ENCODE measurements at places on chromosomes 13 and 19.

- DNase-seq: no peak
Observed at GRCh38 chr19:34291235-34291634, 36.9 kb downstream of the GARRE1 start.

GRCh38 chr19:8251025-8251472 is 41.9 kb downstream of the CERS4 start:
- DNase-seq: no peak

DNA sequence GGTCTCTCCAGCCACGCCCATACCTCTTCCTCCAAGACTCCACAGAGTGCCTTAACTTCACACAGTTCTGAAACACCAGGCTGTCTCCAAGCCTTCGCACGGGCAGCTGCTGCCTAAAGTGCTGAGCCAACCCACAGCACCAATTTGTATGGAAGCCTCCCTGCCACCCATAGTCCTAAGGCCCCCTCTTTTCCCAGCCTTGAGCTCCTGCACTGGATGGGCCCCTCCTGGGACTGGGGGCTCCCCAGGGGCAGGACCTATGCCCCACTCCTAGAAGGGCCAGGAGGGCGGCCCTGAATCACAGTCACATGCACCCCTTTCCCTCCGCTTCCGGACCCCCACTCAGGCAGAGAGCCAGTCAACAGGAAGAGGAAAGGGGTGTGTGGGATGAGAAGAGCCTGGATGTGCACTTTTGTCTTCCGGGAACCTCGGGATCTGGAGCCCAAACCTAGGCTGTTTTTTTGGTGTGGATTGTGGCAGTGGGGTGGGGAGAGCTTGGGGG is 5.1 kb upstream of the FCER2 start:
- no peak for DNase-seq

- DNase-seq: no peak
Observed at GRCh38 chr13:109818886-109819285, 32.5 kb upstream of the IRS2 start.

GRCh38 chr19:46137915-46138473 is 10.0 kb upstream of the IGFL2 start:
- DNase-seq: no peak

DNA sequence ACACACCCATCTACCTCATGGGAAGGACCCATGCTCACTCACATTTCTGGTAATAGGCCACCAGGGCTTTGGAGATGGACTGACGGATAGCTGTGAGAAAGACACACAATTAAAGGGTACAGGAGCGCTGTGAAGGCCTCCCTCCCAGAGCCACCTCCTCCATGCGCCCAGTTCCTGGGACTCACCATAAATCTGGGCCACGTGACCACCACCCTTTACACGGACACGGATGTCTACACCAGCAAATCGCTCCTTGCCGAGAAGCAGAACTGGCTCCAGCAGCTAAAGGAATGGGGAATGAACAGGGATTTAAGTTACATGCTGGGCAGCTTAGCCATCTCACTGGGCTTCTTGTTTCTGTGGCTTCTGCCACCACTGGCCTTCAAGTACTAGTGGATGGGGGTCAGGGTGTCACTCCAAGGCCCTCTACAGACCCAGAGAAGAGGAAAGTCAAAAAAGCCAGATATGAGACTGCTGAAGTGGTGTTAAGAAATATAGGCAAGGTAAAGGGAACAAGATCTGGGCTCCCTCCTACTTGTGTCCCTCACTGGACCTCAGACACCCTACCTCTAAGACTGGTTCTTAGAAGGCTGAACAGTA is 2.2 kb downstream of the RPS16 start:
- no peak for DNase-seq

- DNase-seq: no peak
Observed at GRCh38 chr13:98344392-98344791, 167.3 kb upstream of the RNF113B start.

- DNase-seq: no peak
Observed at GRCh38 chr13:112442483-112443090, 66.4 kb downstream of the SPACA7 start.

GRCh38 chr19:30175987-30176386 is 196.2 kb upstream of the ZNF536 start:
- DNase-seq: no peak

DNA sequence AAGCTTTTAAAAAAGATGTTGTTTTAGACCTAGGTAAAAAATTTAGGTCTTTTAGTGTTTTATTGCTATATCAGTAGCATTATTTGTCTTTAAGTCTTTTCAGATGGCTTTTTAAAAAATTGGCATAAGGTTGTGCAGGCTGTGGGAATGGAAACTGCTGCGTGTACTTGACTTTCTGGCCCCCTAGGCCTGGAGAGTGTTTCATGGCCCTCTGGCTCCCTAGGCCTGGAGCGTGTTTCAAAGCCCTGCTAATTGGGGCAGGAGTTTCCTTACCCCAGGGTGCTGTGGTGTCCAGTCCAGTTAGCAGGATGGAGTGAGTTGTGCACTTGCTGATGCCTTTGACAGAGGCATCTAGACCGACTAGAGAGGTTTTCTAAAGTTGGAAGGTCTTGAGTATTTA is 23.8 kb downstream of the PRAM1 start:
- DNase-seq: no peak

DNA sequence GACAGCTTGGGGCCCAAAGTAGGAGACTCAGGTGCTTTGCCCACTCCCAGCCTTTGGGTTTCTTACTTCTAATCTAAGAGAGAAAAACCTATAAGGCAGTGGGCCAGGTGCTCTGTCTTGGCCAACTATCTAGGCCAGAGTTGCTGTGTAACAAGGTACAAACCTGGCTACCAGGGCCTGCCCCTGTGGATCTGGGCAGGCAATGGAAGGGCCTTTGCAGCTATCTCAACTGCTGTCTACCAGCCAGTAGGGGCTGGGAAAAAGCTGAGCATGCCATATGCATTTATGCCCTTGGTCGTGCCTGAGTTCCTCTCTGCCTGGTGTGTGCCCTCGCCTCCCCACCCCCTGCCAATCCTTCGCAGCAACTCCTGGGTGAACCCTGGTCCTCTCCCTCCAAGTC is 16.7 kb upstream of the SERPINE3 start:
- DNase-seq: no peak

- no peak for DNase-seq
Observed at GRCh38 chr13:113053376-113053775, 52.2 kb upstream of the F7 start.

GRCh38 chr13:25771202-25771601 is 280.6 kb downstream of the SHISA2 start:
- DNase-seq: no peak

DNA sequence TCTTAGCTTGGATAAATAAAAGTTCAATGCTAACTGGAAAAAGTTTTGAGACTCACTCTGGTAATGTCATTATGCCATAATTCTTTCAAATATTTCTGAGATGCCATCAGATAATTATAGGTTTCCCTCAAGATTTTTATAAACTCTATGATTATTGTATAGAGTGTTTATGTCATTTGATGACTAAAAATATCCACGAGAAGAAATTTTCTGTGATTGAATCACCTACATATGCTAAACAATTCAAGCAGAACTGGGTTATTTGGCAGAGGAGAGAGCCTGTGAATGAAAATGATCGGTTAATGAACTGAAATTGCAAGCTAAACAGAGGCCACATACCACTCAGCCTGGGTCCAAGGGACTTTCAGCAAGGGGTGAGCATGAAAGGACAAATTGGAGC is 92.6 kb upstream of the TSC22D1 start:
- no peak for DNase-seq

DNA sequence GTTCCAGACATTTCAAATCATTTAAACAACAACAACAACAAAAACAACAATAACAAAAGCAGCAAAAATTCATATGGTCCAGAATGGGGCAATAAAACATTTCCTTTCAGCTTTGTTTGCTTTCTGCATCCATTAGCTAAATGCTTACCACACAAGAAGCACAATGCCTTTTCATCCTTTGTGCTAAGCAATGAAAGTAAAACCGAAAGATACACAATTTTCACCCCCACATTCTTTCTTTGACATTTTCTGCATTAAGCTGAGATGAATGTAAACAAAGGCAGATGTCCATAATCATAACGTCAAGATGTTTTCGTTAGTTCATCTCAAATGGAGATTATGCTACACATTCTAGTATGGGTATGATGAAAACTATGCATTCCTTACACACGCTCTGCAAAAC is 568.5 kb downstream of the SLITRK6 start:
- no peak for DNase-seq

GRCh38 chr19:44718441-44719261 is 19.7 kb downstream of the CEACAM16 start:
- DNase-seq: no peak

DNA sequence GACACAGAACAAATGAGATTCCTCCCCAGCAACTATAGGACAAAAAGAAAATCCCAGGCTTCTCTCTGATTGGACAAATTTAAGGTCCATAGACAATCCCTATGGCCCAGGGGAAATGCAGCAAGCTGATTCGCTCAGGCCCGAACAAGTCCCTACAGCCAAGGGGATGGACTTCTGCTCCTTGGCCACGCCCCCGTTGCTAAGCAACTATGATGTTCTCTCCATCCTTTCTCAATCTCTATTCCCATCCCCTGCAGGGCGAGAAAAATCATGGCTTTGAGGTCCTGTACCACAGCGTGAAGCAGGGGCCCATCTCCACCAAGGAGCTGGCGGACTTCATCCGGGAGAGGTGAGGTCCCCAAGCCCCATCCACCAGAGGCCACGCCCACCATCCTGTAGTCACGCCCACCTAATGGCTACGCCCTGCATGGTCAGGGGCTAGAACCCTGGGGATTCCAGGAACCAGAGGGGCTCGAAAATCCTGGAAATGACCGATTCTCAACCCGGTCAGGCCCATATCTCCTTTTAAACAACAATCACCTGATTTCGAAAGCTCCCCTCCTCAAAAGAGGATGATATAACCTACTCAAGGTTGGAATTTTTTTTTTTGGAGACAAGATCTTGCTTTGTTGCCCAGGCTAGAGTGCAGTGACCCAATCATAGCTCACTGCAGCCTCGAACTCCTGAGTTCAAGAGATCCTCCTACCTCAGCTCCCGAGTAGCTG is 11.4 kb downstream of the FCHO1 start:
- DNase-seq: no peak

DNA sequence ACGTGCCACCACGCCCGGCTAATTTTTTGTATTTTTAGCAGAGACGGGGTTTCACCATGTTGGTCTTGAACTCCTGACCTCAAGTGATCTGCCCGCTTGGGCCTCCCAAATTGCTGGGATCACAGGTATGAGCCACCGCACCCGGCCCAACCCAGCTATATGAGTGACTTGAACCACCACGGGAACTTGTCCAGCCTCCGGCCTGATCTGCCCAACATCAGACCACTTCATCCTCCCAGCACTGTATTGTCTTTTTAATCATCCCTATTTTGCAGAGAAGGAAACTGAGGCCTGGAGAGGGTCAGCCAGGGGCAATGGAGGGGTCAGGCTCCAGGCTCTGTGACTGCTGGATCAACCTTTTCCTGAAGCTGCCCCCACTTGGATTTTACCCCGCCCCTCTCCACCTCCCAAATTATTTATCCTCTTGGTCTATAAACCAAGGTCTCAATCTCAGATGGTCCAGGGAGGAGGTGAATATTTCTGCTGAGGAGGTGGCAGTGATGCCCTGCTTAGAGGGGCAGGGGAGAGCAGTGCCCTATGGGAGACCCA is 893 bp upstream of the PLIN3 start:
- no peak for DNase-seq

DNA sequence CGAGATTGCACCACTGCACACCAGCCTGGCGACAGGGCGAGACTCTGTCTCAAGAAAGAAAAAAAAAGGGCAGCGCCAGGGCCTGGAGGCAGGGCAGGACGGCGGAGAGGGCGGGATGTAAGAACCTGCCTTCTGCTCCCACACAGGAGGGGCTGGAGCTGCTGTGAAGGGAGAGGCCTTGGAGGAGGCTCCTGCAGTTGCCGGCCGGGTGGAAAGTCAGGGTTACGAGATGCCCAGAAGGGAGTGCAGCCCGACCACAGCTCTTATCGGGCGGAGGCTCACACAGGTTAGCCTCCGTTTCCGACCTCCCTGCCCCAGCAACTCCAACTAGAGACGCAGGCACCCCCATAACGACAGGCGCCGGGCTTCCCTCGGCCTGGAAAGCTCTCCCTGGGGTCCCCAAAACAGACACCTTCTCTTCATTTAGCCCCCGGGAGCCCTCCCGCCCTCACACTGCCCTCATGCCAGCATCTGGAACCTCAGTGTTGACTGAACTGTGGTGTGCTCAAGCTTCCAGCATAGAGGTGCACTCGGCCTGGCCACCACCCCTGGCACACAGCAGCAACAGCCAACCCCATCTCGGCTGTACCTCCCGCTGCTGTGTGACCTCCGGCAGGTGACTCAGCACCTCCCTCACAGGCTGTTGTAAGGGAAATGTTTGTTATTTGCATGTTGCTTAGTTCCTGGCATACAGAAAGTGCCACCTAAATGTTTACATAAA is 1.4 kb downstream of the PLPP2 start:
- peak; percentile 25 for DNase-seq

DNA sequence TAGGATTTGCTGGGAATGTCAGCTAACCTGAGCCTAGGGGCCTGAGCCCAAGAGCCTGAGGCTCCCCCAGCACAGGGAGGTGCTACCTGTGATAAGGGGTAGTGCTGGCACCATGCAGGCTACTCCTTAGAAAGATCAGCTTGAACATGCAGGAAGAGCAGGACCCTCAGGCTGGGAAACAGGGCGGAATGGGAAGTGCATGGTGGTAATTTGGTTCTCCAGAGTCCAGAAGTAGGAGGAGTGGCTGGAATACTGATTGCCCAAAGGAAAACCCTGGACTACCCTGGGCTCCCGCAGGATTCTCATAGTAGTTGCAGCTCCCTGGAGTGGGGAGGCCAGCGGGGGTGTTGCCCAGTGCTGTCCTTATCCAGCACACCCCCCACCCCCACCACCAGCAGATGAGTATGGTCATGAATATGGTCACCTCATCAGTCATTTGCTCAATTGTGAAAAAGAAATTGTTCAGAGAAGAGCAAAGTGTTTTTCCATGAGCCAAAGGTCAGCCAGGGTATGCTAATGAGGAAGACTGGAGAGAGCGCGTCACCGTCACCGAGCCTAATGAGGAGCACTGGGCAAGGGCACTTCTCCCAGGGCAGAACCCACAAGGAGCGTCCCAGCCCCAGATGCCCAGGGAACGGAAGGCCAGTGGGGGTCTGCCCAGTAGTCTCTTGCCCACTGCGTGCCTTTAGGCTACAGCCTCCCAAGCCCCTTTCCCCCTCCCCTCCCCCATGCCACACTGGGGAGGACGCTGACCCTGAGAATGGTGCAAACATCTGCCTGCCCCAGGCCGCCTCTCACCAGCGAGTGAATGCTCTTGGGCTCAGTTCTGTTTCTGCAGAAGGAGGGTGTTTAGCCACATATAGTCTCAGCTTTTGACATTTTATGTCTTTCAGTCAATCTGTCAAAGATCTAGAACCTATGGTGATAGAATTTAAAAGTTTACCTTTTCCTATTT is 5.3 kb downstream of the SLC25A15 start:
- no peak for DNase-seq

Data from stimulated activated CD8-positive, alpha-beta memory T cell treated with anti-CD3 and anti-CD28 coated beads, Interleukin-7, amount 100 ng/mL, for 4 hours (primary cell).